ENCODE measurements at places on chromosomes 6 and 20. TPM values are rescaled to one million over a fixed set of nuclear protein-coding genes. Genes with fewer than 3 reads are reported as not detected.

GRCh38 chr6:124819346-124819745 lies 142.9 kb upstream of the RNF217 start:
- no peaks in the 10 kb centered on the region for H3K4me1 ChIP-seq
- no peaks in the 10 kb centered on the region for H3K27me3 ChIP-seq
- H3K36me3 ChIP-seq = no peaks in the 10 kb centered on the region
- no peak for DNase-seq
- no peak overlapping the region for H3K27ac ChIP-seq

- no peak overlapping the region for H3K27ac ChIP-seq
- no peak for DNase-seq
- H3K36me3 ChIP-seq = no peaks in the 10 kb centered on the region
- H3K4me3 ChIP-seq = no peak overlapping the region
- H3K27me3 ChIP-seq = no peaks in the 10 kb centered on the region
Observed at GRCh38 chr6:132515386-132515785, 2.5 kb upstream of the STX7 start.

DNA sequence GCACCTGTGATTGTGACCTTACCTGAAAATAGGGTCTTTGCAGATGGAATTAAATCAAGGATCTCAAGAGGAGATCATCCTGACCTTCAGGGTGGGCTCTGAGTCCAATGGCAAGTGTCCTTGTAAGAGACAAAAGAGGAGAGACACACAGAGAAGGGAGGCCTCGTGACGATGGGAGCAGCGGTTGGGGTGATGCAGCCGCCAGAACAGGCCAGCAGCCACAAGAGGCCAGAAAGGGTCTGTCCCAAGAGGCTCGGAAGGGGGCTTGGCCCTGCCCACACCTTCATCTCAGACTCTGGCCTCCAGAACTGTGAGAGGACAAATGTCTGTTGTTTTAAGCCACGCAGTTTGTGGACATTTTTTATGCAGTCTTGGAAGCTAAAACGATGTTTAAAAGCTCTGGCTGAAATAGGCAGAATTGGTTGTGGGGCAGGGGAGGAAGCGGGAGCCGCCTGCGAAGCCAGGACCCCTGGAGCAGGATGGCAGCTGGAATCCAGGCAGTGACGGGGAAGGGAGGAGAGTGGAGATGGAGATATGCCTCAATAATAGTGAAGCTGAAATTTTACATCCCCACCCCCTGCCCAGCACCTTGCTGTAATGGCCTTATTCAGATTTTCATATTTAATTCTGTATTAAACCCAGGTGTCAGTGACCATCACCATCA lies 216.4 kb downstream of the ANKRD60 start:
- no peaks in the 10 kb centered on the region for H3K27me3 ChIP-seq
- no peak for DNase-seq
- H3K4me3 ChIP-seq = no peak overlapping the region
- H3K4me1 ChIP-seq = no peaks in the 10 kb centered on the region

GRCh38 chr20:57417051-57417689 lies 26.0 kb downstream of the RBM38 start:
- no peak overlapping the region for H3K27ac ChIP-seq
- no peaks in the 10 kb centered on the region for H3K36me3 ChIP-seq

The MKKS gene
- 17.8 TPM for total RNA-seq

All from kidney (tissue), 22 donors.